ENCODE measurements at places on chromosomes 12 and 14. TPM values are rescaled to one million over a fixed set of nuclear protein-coding genes. Genes with fewer than 3 reads are reported as not detected.

DNA sequence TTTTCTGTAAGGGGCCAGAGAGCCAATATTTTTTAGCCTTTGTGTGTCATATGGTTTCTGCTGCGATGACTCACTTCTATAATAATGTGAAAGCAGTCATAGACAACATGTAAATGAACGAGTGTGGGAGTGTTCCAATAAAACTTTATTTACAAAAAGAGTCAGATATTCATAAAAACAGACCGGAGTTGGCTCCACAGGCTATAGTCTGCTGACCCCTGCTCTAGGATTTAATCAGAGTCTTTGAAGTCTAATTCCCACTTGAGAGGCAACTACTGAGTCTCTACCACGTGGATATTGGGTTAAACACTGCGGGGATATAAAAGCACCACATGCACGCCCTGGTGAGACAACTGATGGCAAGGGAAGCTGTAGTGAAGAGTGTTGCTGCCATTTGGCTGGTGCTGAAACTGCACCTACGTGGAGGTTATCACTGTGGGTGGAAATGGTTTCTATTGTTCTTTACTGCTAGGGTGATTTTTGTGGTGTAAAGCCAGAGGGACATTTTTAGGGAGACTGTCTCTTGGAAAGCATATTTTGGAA lies 3.6 kb upstream of the NINJ2 start:
- peaks cover 31% of the 10 kb centered on the region for H3K4me1 ChIP-seq
- H3K4me3 ChIP-seq, result no peak overlapping the region
- no peak for DNase-seq
- no peak overlapping the region for H3K27ac ChIP-seq

GRCh38 chr12:106722837-106723236 lies 51.6 kb upstream of the RIC8B start:
- no peak overlapping the region for H3K4me3 ChIP-seq
- no peak for DNase-seq
- no peak overlapping the region for H3K27ac ChIP-seq
- peaks cover 3% of the 10 kb centered on the region for H3K27me3 ChIP-seq

The EPYC gene
- total RNA-seq, result not detected

The ADGRD1 gene
- total RNA-seq, result 4.7 TPM

DNA sequence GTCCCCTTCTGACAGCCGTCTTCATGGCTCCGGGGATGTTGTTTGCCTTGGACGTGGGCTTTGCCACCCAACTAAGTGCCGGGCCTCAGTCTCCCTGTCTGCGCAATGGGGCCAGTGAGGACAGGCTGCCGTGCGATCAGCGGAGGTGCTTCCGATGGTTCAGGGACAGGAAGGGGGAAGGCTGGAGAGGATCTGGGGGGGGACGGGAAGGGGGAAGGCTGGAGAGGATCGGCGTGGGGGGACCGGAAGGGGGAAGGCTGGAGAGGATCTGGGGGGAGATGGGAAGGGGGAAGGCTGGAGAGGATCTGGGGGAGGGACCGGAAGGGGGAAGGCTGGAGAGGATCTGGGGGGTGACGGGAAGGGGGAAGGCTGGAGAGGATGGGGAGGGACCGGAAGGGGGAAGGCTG lies 3.4 kb downstream of the MMP17 start:
- no peaks in the 10 kb centered on the region for H3K36me3 ChIP-seq
- peaks cover 8% of the 10 kb centered on the region for H3K4me1 ChIP-seq
- H3K4me3 ChIP-seq, result no peak overlapping the region
- no peak for DNase-seq

DNA sequence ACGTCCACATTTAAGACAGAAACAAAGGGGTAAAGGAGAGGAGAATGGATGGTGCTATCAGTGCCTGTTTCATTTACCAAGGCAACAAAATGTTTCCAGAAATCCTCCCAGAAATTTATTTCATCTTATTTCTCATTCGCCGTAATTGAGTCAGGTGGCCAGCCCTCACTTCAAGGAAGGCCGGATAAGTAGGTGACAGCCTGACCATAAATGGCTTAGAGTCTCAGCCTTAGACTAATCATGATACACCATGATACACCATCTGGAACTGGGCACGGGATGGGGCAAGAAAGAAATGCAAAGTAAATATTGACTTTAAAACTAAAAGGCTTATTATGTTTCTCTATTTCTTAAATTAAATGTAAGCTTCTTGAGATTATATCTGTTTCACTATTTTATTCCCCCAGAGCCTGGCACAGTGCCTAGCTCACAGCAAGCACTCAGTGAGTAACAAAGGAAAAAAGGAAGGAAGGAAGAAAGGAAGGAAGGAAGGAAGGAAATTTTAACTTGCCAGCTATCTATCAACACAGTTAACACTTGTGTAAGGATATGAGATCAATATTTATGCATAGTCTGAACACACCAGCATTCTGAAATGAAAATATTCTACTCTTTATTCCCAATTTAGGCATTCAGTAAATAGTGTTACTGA lies 106.1 kb upstream of the FSCB start:
- H3K27ac ChIP-seq, result no peak overlapping the region
- peaks cover 4% of the 10 kb centered on the region for H3K27me3 ChIP-seq
- H3K36me3 ChIP-seq, result no peaks in the 10 kb centered on the region

The PAPLN gene
- total RNA-seq, result 45.3 TPM

The NEUROD4 gene
- total RNA-seq, result not detected

DNA sequence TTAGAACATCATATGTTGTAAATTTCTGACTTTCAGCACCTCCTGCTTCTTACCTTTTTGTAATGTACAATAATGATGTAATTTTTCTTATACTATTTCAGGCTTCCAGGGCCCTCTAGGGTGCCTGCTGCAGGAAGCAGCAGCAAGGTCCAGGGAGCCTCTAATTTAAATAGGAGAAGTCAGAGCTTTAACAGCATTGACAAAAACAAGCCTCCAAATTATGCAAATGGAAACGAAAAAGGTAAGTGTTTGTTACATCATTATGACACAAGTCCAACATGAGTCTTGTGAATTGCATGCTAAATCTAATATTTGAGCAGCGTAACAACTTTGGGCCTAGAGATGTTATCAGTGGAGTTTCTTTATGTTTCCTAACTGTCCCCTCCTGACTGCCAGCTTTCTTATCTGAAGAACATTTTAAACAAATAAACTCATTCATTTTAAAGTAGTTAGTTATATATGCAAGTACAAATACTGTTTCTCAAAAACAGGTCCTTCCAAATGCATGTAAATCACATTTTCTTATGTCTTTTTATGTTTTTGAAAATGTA lies 167.6 kb downstream of the NAV3 start:
- peaks cover 10% of the 10 kb centered on the region for H3K4me1 ChIP-seq
- no peak for DNase-seq
- no peaks in the 10 kb centered on the region for H3K27me3 ChIP-seq
- H3K36me3 ChIP-seq, result no peaks in the 10 kb centered on the region
- no peak overlapping the region for H3K27ac ChIP-seq
- H3K4me3 ChIP-seq, result no peak overlapping the region

DNA sequence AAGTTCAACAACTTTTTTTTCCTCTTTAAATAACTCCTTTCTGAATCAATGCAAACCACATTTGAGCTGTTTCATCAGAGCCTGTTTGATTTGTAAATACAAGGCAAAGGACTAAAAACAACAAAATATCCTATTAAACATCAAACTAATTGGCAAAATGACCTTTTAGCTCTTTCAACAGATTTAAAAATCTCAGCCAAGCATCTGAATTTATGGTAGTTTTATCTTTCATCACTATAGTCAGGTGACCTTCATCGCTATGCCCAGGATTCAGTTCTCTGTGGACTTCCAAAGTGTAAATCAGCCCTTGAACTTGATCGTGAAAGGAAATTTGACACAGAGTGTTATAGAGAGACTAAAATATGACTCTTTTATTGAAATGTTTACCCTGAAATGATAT lies 1554.5 kb upstream of the FLRT2 start:
- no peak overlapping the region for H3K4me3 ChIP-seq
- no peak overlapping the region for H3K27ac ChIP-seq
- H3K36me3 ChIP-seq, result no peaks in the 10 kb centered on the region
- no peak for DNase-seq
- H3K27me3 ChIP-seq, result no peaks in the 10 kb centered on the region

The STYK1 gene
- 0.31 TPM for total RNA-seq

The OR10G2 gene
- not detected for total RNA-seq

The TAS2R8 gene
- not detected for total RNA-seq

The RPGRIP1 gene
- not detected for total RNA-seq

- no peak for DNase-seq
- H3K27ac ChIP-seq, result no peak overlapping the region
- peaks cover 3% of the 10 kb centered on the region for H3K36me3 ChIP-seq
- H3K4me3 ChIP-seq, result no peak overlapping the region
- no peaks in the 10 kb centered on the region for H3K4me1 ChIP-seq
These were observed 114.4 kb downstream of the VRK1 start for GRCh38 chr14:96911499-96912149.

DNA sequence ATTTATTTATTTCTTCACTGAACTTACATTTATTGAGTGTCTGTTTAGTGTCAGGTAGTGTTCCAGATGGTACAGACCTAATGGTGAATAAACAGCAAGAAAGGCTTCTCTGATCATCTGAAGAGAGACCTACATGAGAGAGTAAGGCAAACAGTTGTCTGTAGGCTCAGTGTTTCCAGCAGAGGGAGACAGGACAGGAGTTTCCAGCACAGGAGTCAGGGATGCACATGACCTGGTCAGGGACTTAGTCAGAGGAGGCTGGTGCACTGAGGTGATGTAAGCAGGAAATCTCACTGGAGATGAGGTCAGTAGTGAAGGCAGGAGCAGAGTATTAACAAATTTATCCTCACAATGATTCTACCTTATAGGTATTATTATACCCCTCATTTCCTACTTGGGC lies 233.2 kb downstream of the MDGA2 start:
- H3K4me3 ChIP-seq, result no peak overlapping the region
- no peaks in the 10 kb centered on the region for H3K36me3 ChIP-seq
- no peaks in the 10 kb centered on the region for H3K27me3 ChIP-seq
- H3K27ac ChIP-seq, result no peak overlapping the region
- peaks cover 17% of the 10 kb centered on the region for H3K4me1 ChIP-seq

GRCh38 chr14:104678346-104678745 lies 11.1 kb upstream of the INF2 start:
- H3K27me3 ChIP-seq, result no peaks in the 10 kb centered on the region
- peaks cover 48% of the 10 kb centered on the region for H3K4me1 ChIP-seq
- no peaks in the 10 kb centered on the region for H3K36me3 ChIP-seq

The FRS2 gene
- 45.1 TPM for total RNA-seq

The SLC35F4 gene
- total RNA-seq, result not detected

DNA sequence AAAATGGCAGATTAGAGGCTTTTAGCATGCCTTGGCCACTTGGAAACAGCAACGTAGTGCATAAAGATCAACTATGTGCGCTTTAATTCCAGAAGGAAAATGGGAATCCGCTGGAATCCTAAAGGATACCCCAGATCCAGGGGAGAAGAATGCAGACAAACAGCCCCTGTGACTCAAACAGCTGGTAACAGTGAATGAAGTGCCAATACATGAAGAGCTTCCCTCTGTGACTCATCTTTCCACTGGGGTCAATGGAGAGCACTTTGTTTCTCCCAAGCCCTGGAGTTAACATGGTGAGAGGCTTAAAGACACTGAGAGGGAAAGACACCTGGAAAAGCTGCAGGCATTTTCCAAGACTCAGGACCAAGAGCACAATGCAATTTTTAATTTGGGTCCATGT lies 263.1 kb downstream of the CEP128 start:
- no peaks in the 10 kb centered on the region for H3K27me3 ChIP-seq
- no peak overlapping the region for H3K4me3 ChIP-seq
- no peak for DNase-seq
- no peak overlapping the region for H3K27ac ChIP-seq

DNA sequence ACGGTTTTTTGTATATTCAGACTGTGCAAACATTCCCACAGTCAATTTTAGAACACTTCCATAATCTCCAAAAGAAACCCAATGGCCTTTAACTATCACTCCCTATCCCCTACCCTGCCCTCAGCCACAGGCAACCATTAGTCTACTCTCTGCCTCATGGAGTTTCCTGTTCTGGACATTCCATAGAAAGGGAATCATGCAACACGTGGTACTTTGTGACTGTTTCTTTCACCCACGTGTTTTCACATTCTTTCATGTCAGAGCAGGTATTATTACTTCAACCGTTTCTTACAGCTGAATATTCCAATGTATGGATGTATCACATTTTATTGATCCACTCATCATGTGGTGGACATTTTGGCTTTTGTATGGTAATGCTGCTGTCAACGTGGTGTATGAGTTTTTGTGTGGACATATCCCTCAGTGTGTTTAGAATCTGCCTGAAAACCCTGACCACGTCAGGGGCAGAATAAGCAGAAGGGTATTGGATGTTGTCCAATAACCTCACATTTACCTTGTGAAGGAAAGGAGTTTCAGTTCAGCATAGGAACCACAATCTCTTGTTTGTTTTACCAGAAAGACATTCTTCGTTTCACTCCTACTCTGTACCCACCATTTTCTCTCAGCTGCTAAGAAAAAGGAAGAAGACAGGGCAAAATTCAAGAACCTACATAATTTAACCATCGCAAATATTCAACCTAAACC lies 107.5 kb upstream of the DYRK2 start:
- DNase-seq, result no peak
- no peaks in the 10 kb centered on the region for H3K27me3 ChIP-seq
- peak overlapping the region; percentile 59 for H3K27ac ChIP-seq
- peaks cover 29% of the 10 kb centered on the region for H3K4me1 ChIP-seq

- no peak overlapping the region for H3K27ac ChIP-seq
- H3K27me3 ChIP-seq, result peaks cover 15% of the 10 kb centered on the region
- H3K4me1 ChIP-seq, result no peaks in the 10 kb centered on the region
- H3K4me3 ChIP-seq, result no peak overlapping the region
- no peaks in the 10 kb centered on the region for H3K36me3 ChIP-seq
These were observed 25.8 kb upstream of the G2E3 start for GRCh38 chr14:30533126-30533525.

- H3K27ac ChIP-seq, result no peak overlapping the region
- H3K27me3 ChIP-seq, result no peaks in the 10 kb centered on the region
- peaks cover 8% of the 10 kb centered on the region for H3K36me3 ChIP-seq
- no peak overlapping the region for H3K4me3 ChIP-seq
- DNase-seq, result no peak
These were observed 10.7 kb downstream of the CREBL2 start for GRCh38 chr12:12622418-12622817.

The FLRT2 gene
- 170 TPM for total RNA-seq

GRCh38 chr12:89895591-89895990 lies 187.0 kb upstream of the ATP2B1 start:
- no peak overlapping the region for H3K4me3 ChIP-seq
- H3K27me3 ChIP-seq, result no peaks in the 10 kb centered on the region
- peaks cover 26% of the 10 kb centered on the region for H3K4me1 ChIP-seq
- DNase-seq, result no peak
- H3K27ac ChIP-seq, result no peak overlapping the region

GRCh38 chr14:63603749-63604277 lies 37.9 kb downstream of the WDR89 start:
- peaks cover 9% of the 10 kb centered on the region for H3K36me3 ChIP-seq
- H3K4me1 ChIP-seq, result no peaks in the 10 kb centered on the region
- DNase-seq, result no peak
- no peaks in the 10 kb centered on the region for H3K27me3 ChIP-seq
- no peak overlapping the region for H3K4me3 ChIP-seq

The RBP5 gene
- total RNA-seq, result not detected

- no peaks in the 10 kb centered on the region for H3K27me3 ChIP-seq
- peak overlapping the region; percentile 31 for H3K4me3 ChIP-seq
- peak overlapping the region; percentile 92 for H3K27ac ChIP-seq
These were observed 75.1 kb downstream of the IRF2BPL start for GRCh38 chr14:76953311-76953945.

- no peak overlapping the region for H3K27ac ChIP-seq
- peaks cover 24% of the 10 kb centered on the region for H3K27me3 ChIP-seq
- H3K4me1 ChIP-seq, result peaks cover 7% of the 10 kb centered on the region
- no peaks in the 10 kb centered on the region for H3K36me3 ChIP-seq
- H3K4me3 ChIP-seq, result no peak overlapping the region
These were observed 143.4 kb upstream of the CPSF6 start for GRCh38 chr12:69095765-69096477.

The TSPAN11 gene
- total RNA-seq, result 0.87 TPM

The CLEC1A gene
- total RNA-seq, result not detected

The REM2 gene
- not detected for total RNA-seq

The KLRC2 gene
- total RNA-seq, result not detected

Measured in chondrocyte (in vitro differentiated cells).